ENCODE measurements at places on chromosomes 6 and 20.

DNA sequence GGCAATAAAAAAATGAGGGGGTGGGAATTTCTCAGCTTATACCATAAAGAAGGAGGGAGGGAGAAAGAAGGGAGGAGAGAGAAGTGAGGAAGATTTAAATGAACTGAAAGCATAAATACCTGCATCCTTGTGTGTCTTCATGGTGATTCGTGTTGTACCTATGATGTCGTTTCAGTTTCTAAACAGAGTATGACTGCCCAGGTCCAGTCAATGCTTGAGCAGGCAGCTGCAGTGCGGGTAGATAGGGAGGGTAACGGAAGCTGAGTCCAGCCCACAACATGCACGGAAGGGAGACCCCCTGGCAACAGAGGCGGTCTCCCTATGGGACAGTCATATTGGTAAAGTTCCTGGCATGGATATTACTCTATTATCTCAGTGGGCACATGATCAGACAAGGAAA lies 184.5 kb downstream of the KIF16B start:
- no peak for DNase-seq

DNA sequence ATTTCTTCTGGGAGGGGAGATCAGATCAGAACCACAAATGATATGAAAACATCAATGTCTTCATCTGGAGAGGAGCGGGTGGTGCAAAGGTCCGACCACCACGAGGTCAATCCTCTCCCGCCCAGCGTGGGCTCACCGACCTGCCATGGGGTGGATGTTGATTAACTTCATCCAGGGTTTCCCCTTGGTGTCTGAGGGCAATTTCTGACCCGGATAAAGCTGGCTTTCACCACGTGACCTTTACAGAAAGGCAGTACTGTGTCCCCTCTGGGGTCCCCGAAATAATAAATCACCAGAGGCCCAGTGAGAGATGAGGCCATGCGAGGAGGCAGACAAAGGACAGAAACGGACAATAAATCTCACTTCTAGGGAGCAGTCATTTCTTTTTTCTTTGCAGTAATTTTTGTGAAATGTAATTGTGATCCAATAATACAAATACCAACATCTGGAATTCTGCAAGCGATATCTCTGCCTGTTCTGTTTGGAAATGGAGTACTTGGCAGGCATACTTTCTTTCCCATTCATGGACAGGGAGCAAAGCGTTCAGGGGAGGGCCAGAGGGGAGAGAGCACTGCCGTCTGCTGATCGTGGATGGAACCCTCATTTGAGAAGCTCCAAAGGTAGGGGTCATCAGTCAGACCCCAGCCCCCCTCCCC lies 55.1 kb upstream of the APCDD1L start:
- no peak for DNase-seq

GRCh38 chr6:157646012-157646411 lies 177.0 kb upstream of the SNX9 start:
- no peak for DNase-seq

GRCh38 chr6:142960098-142960497 lies 15.1 kb upstream of the HIVEP2 start:
- no peak for DNase-seq

- DNase-seq: no peak
These were observed 485.5 kb downstream of the CD109 start for GRCh38 chr6:74181471-74181870.

DNA sequence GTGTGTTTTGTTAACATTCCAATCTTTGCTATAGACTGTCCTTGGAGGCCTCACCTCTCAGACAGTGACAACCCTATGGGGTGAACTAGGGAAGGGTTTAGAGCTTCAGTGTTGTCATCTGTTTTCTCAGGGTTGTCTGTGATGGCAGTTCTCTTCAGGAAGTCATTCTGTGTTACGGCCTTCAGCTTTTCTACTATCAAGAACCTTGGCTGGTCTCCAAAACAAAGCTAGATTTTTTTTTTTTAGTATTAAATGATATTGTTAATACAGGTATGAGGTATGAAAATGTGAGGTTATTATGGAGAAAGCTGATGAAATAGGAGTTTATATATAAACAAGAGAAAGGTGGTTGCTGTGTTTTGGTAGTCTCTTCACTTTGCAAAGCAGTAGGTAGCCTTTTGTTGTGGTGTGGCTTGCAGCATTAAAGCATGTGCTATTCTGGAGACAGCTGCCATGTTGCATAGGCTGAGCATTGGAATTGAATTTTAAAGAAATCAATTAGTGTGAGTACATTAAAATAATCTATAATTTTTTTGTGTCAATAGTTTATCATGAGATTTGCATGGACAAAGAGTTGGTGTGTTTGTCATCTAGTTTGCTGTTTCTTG lies 162.6 kb downstream of the CARMIL1 start:
- no peak for DNase-seq

GRCh38 chr6:25682324-25682723 lies 30.3 kb downstream of the SCGN start:
- DNase-seq: no peak

GRCh38 chr20:50224052-50224451 lies 33.4 kb downstream of the CEBPB start:
- no peak for DNase-seq

DNA sequence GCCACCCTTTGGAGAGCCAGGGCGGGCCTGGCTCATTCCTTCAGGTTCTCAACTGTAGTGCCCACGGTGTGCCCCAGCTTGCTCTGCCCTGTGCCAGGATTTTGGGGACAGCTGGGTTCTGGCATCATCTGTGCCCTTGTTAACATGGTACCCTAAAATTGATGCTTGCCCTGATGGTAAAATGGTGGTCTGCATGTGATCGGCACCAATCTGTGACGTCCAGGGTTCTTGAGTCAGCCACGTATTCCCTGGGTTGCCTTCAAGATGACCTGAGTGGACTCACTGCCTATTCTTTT lies 31.2 kb upstream of the APCDD1L start:
- no peak for DNase-seq

DNA sequence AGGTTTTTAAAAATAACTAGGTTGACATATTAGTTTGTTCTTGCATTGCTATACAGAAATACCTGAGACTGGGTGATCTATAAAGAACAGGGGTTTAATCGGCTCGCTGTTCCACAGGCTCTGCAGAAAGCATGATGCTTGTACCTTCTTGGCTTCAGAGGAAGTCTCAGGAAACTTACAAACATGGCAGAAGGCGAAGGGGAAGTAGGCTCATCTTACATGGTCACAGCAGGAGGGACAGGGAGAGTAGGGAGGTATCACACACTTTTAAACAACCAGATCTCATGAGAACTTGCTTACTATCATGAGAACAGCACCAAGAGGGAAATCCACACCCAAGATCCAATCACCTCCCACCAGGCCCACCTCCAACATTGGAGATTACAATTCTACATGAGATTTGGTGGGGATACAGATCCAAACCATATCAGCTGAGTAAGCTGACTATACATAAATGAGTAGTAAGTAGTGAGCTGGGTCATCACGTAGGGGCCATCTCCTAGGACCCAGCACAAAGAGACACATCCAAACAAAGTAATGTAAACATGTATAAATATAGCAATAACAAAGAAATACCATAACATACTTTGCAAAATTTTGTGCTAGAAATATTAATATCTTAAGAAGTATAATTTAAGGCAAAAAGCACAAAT lies 31.4 kb upstream of the SIRPG start:
- DNase-seq: no peak

GRCh38 chr6:152598901-152599537 lies 38.1 kb downstream of the SYNE1 start:
- DNase-seq: no peak

DNA sequence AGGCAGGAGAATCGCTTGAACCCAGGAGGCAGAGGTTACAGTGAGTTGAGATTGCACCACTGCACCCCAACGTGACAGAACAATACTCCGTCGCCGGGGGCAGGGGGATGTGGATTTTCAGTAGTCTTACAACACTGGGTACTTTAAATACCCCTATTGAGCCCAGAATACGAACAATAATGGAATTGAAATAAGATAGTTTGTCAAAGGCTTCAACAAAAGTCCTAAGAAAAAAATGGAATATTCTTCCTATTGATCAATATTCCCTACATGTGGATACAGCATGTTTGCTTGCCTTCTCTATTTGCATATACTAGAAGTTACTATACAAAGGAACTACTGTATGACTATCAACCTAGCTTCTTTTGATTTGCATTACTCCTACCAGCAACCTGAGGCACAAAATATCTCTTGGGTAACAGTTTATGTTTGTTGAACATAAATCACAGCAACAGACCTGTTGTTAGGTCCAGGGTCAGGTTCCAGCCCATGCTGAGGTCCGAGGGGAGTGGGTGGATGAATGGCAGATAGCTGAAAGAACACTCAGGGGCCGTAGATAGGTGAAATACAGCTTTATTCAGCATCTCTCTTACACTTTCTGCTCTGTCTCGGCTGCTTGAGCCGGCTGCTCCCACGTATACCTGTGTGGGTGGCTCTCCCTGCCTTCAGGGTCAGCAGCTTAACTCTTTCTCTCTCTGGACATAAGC lies 23.8 kb downstream of the MAN1A1 start:
- DNase-seq: no peak

GRCh38 chr6:112801468-112802080 lies 454.4 kb downstream of the RFPL4B start:
- DNase-seq: no peak

GRCh38 chr6:53918854-53919510 lies 124.2 kb downstream of the LRRC1 start:
- no peak for DNase-seq

DNA sequence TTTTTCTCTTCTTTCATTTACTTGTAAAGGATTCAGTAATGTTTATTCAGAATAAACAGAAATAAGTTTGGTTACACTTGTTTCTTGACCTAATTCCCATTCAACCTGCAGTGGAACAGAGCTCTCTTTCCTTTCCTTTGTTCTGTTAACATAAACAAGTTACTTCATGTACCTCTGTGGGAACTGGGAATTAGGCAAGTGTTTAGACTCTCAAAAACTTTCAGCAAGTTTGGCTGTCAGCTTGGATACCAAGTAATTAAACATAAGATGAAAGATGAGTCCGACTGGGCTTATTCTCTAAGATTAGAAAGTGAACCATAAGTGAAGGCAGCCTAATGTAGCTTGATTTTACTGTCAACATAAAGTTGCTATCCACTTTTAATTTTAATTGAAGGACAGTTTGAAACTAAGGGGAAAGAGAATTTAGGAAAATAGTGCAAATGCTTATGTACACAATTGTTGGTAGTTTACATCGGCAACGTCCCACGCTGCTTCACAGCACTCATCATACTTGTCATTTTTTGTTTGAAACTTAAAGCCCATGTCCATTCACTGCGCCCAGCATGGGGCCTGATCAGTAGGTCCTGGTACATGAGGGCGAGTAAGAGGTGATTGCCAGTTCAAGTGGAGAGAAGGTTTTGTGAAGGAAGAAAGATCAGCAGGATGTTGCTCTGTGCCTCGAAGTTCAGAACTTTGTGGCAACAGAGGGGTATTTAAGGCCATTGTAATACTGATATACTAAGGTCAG lies 113.0 kb downstream of the PLEKHG1 start:
- no peak for DNase-seq

- DNase-seq: no peak
These were observed 75.4 kb downstream of the SH3BGRL2 start for GRCh38 chr6:79706527-79706926.

- no peak for DNase-seq
These were observed 587.8 kb downstream of the EPM2A start for GRCh38 chr6:145147559-145147958.

GRCh38 chr6:5201271-5201670 lies 59.5 kb downstream of the LYRM4 start:
- DNase-seq: peak; percentile 14

GRCh38 chr6:157813191-157813590 lies 9.9 kb upstream of the SNX9 start:
- no peak for DNase-seq

GRCh38 chr20:14583413-14583812 lies 246.0 kb upstream of the FLRT3 start:
- DNase-seq: no peak

DNA sequence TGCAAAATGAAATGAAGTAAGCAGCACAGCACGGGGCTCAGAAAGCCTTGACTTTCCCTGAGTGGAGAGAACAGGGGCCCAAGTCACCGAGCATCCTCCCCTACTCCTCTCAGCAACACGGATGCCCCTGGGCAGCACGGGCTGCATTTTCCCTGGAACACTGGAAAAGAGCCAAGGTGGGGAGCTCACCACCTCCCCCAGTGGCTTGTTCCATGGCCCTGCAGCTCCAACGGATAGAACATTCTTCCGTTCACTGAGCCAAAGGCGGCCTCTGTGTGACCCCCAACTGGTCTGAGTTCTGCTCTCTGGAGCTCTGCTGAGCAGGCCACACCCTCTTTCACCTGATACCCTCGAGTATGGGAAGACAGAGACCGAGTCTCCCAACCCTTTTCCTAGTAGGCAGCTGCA lies 20.8 kb upstream of the EMILIN3 start:
- DNase-seq: no peak

DNA sequence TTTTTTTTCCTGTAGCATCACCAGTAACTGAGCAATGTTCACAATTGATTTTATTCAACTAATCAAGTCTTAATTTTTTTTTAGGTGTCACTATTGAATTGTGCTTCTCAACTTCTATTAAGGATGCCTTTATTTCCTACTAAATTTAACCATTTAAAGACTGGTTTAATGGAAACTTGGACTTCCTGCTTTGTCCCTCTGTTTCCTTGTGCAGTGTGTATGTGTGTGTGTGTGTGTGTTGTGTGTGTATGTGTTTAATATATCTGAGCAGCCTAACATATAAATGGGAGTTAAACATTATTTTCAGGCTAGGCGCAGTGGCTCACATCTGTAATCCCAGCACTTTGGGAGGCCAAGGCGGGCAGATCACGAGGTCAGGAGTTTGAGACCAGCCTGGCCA lies 1.8 kb downstream of the SERPINB6 start:
- no peak for DNase-seq

- DNase-seq: no peak
These were observed 105.0 kb downstream of the SYCP2 start for GRCh38 chr20:59828125-59829053.

DNA sequence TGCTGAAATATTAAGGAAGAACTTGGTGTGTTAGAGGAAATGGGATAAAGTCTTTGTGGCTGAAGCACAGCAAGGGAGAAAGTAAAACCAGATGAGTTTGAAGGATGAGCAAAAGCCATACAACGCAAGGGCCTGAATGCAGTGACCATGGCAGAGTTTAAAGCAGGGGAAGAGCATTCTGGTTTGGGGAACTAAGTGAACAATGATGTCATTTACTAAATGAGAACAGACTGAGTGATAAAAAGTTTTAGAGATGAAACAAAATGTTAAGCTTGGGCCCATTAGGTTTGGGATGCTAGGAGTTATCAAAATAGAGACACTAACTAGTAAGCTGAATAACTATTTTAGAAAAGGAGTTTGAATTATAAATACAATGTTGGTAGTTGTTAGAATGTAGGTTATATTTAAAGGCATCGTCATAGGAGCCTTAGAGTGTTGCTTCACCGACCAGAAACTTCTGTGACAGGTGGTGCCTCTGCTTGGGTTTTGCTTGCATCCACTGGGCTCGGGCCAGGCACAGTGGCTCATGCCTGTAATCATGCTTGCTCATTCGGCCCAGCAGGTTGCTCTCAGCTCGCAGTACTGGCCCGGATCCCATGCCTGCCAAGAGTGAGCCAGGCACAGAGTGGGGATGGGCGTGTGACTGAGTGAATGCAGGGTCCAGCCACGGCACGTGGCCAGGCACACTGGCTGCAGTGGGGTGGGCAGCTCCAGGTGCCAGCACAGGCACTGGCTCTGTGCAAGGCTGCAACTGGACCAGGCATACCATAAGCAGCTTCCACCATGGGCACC lies 37.4 kb upstream of the OPRM1 start:
- DNase-seq: no peak
